ENCODE measurements at places on chromosomes 12 and 14.
A peak's percentile ranks its signal among the peaks of the same experiment; 100 is the strongest.

DNA sequence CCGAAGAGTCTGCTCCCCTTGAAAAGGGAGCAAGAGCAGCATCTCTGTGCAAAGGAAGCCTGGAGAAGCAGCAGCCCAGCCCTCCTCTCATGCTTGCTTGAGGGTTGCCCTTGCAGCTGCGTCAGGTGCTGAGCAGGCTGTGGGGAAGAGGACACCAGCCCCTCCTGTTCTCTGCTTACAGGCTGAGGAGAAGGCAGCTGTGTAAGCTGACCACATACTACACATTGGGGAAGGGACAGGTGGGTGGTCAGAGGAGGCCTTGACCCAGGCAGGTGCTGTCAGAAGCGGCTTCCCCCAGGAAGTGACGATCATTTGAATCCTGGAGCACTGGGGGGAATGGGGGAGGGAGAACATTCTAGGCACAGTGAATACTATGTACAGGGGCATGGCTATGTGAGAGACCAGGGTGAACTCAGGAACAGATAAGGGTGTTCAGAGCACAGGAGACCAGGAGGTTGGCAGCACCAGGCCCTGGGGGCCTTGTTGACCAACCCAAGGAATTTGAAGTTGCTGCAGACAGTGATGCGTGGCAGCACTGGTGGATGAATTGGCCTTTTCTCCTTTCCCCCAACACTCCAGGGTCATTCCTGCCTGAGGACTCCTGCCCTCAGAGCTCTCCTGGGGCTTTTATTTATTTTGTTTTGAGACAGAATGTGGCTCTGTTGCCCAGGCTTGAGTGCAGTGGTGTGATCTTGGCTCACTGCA is 2.7 kb upstream of the KLC1 start:
- peak; percentile 7 for DNase-seq

GRCh38 chr12:88923631-88924030 is 343.4 kb upstream of the KITLG start:
- DNase-seq: no peak

DNA sequence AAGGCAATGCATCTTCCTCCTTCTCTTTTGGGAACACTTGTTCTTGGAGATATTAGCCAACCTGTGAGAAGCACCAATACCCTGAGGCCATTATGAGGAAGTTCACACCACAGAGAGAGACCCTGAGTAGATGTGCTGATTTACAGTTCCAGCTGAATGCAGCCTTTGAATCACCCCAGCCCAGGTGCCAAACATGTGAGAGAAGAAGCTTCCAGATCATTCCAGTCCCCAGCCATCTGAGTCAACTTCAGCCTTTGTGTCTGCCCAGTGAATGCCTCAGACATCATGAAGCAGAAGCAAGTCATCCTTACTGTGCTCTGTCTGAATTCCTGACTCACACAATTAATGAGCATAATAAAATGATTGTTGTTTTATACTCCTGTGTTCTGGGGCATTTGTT is 25.1 kb downstream of the C12orf42 start:
- peak; percentile 37 for DNase-seq

DNA sequence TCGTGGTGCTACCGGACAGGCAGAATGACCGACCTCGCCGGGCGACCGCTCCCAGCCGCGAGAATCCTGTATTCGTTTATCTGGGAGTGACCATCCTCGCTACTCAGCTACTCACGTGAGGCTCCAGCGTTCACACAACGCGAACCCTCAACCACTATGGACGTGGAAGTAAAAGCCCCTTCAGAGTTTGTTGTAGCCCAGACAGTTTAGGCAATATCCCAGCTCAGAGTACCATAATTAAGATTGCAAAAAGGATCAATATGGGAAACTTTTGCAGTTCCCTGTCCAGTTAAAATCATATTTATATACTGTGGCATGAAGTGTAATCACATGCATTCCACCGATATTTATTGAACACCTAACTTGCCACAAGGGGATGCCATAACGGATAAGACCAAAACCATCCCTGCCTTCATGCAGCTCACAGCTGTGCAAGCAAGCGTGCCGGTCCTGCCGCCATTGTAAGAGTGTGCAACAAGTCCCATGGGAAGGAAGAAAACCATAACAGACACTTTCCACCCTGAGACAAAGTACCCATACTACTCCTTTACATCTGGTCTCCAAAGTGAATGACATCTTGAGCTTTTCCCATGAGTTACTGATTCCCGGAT is 938 bp upstream of the MAX start:
- DNase-seq: no peak

GRCh38 chr12:69149270-69149669 is 90.1 kb upstream of the CPSF6 start:
- no peak for DNase-seq

GRCh38 chr12:109451400-109451799 is 25.7 kb downstream of the KCTD10 start:
- no peak for DNase-seq

- no peak for DNase-seq
Observed at GRCh38 chr12:113464852-113465719, 6.6 kb downstream of the LHX5 start.

- no peak for DNase-seq
Observed at GRCh38 chr12:13365748-13366366, 169.3 kb downstream of the EMP1 start.

GRCh38 chr12:124878795-124879516 is 15.3 kb upstream of the SCARB1 start:
- no peak for DNase-seq

GRCh38 chr12:97275728-97276590 is 186.6 kb upstream of the RMST start:
- DNase-seq: no peak

DNA sequence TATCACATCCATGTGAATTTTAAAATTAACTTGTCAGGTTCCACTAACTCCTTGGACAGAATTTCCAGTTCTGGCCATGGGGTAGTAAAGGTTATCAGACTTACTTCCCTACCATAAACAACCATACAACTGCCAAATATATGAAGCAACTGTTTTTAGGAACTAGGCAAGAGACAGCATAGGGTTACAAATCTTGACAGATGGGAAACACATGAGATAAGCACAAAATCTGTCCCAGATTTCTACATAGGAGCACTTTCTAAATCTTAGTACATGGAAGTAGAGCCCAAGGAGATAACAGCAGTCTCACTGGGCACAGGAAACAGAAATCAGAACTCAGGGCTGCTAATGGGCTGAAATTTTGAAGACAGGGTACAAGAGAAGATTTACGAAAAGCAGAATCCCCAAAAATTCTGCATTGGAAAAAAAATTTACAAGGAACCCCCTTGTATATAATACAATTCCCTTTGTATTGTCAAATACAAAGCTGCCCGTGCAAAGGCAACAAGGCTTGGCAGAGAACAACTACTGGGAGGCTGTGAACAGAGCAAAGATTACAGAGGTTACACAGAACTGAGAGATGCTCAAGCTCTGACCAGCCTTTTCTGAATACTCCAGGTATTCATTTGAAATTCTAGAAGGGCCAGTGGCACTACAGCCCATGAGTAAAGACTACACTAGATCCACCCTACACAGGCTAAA is 43.2 kb downstream of the GALNT4 start:
- DNase-seq: no peak

DNA sequence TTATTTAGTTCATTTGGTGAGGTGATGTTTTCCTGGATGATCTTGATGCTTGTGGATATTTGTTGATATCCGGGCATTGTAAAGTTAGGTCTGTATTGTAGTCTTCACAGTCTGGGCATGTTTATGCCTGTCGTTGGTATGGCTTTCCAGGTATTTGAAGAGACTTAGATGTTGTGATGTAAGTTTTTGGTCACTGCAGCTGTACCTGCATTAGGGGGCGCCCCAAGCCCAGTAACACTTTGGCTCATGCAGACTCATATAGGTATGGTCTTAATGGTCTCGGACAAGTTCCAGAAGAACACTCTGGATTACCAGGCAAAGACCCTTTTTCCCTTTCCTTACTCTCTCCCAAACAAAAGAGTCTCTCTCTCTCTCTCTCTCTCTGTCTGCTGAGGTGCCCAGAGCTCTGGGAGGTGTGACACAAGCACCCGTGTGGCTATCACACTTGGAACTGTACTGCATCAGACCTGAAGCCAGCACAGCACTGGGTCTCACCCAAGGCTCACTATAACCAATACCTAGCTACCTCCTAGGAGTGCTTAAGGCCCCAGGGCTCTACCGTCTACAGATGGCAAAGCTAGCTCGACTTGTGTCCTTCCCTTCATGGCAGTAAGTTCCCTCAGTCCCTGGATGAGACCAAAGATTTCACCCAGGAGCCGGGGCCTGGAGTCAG is 425.8 kb upstream of the ATXN7L3B start:
- DNase-seq: no peak

- no peak for DNase-seq
Observed at GRCh38 chr12:109197327-109197726, 80.9 kb downstream of the ACACB start.

DNA sequence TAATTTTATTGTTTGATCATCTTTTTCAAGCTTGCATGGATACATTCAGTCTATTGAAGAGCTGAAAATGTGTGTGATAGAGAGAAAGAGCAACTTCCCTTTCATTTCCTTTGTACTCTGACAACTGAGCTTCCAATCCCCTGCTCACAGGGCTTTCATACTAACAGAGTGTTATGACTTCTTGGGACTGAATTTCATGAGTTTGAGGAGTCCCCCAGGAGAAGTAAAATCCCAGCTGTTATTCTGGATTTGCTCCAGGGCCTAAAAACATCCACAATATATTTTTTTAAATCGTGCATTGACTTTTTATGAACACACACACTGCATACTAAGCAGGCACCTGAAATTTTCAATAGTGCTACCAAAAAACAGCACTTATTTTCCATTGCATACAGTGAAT is 195.8 kb upstream of the CAND1 start:
- no peak for DNase-seq

- DNase-seq: no peak
Observed at GRCh38 chr14:35197015-35197414, 74.7 kb downstream of the PRORP start.

- DNase-seq: no peak
Observed at GRCh38 chr12:44157359-44157758, 321.5 kb downstream of the TMEM117 start.

- DNase-seq: no peak
Observed at GRCh38 chr12:94743174-94743573, 92.8 kb upstream of the TMCC3 start.

DNA sequence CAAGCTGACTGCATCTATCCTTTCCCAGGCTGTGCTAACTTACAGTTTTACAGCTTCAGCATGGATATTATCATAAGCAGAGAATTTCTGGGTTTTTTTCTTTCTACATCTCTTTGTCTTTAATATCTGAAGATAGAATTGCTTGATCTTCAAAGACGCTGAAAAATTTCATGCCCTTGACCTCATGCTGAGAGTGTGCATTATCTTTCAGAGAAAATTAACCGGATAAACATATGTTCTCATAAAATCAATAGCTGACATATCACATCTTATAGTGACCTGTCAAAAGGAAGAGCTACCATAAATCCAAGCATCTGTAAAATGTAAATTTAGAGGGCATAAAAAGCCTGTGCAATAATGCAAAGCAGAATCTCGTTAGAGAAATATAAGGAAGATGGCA is 1704.1 kb upstream of the FLRT2 start:
- no peak for DNase-seq

DNA sequence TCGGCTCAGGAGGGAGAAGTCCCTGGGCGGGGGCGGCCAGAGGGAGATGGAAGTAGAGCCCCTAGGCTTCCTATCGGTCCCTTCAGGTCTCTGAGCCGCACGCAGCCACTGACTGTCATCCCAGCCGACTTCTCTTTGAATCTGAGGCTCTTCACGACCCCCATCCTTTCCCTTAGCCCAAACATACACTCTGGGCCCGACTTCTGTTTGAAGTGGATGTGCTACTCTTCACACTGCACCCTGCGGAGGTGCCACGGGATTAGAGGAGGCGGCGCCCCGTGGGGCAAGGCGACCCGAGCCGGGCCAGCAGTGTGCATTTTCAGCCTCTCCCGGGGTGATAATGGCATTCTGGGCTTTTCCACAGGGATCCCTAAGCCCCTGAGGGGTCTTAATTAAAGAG is 6.0 kb upstream of the DACT1 start:
- DNase-seq: no peak

DNA sequence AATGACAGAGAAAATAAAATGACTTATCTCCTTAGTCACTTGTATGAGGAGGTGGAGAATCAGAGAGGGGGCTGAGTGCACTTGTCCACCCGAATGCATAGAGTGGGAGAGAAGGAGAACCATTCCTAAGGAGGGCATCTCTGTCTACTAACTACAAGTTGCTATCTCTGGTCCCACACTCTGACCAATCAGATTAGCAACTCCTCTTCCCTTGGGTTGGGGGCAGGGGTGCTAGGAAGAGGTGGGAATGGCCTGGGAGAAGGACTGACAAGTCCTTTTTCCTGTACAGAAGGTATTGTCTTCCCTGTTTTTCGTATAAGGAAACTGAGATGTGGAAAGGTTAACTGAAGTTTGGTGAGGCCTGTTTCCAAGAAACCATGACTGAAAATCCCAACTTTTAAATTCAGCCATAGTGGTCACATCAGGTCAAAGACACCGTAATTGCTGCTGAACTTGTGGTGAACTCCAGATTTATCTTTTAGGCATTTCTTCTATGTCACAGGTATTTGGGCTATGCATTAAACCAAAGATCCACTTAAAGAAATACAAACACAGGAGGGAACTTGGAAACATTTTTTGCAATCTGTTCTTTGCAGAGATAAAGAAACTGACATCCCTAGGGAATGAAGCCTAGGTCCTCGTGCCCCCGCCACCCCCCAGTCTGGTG is 207.8 kb downstream of the CRADD start:
- DNase-seq: no peak

- DNase-seq: no peak
Observed at GRCh38 chr12:126144603-126145002, 1079.4 kb downstream of the AACS start.

DNA sequence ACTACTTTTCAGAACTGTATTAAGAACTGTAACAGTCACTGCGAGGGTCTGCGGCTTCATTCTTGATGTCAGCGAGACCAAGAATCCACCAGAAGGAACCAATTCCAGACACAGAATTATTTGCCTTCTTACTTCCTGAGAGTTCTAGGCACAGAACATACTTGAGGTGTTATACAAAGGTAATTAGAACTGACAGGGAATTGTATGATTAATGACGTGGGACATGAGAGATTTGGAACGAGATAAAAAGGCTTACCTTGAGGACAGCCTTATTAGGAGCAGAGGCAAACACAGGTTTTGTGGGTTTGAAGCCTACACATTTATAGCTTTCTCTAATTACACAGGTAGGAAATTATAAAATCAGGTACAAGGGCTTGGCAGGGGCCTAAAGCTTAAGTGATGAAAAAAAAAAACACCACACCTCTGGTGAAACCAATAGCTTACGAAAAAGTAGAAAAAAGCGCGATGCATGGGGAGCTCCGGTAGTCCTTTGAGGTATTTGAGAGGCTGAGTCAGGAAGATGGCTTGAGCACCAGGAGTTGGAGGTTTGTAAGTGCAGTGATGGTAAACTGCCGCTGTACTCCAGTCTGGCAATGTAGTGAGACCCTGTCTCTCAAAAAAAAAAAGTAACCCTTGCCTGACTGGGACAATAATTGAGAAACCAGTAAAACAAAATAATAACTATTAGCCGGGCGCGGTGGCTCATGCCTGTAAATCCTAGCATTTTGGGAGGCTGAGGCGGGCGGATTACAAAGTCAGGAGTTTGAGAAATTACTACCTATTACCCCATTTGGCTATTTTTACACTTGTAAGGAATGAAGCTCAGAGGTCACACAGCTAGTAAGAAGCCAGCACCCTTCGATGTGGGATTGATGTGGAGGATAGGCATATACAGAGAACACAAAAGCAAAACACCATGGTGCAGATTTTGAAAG is 795 bp upstream of the ACOT2 start:
- DNase-seq: no peak
